Activated CD4-positive, alpha-beta T cell treated with anti-CD3 and anti-CD28 coated beads, Interleukin-2, amount 50 U/mL, for 1 hour (primary cell): ENCODE measurements at places on chromosomes 4 and X.

DNA sequence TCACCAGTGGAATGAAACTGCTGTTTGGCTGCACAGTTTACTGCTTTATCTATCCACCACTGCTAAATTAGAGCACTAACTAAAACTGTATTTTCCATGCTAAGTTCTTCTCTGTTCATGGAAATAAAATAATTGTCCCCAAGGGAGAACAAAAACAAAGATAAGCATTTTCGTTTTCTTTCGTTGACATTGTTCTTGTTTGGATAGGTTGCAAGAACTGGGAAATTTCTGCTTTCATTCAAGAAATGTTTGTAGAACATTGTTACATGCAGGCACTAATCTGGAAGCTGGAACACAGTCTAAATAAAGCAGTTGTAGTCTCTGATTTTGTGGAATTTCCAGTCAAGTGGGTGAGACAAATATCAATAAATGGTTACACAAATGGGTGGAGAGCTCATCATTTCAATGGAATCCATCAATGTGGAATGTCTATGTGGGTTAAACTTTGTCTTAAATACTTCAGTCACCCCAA, 5.8 kb upstream of the CXCL8 start:
- DNase-seq, result no peak

GRCh38 chrX:54178100-54178940, 4.7 kb downstream of the FAM120C start:
- DNase-seq, result no peak

DNA sequence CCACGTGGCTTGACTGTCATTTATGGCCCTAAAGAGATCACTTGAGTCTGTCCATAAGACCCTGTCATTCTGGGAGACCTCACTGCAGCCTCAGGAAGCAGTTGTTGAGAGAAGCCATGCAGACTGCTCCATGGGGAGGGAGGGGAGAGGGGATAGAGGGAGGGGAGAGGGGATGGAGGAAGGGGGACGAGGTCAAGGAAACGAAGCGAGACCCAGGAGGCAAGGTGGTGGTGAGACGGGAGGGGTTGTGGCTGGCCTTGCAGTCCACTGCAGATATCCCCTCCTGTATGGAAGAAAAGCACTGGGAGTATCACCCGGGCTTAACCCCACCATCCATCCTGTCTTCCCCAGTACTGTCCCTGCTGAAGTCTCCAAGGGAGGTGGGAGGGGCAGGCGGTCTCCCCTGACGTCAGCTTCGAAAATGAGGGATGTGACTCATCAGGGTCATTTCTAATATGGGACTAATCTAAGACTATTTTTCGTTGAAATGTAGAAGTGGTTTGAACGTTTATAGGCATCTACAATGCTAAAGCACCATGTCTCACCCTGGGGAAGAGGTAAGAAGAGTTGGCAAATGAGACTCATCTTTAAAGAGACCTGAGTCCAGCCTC, 5.6 kb downstream of the TMEM255A start:
- no peak for DNase-seq

- peak; percentile 54 for DNase-seq
Observed at GRCh38 chrX:102950908-102951866, 14.1 kb downstream of the RAB40AL start.

- DNase-seq, result no peak
Observed at GRCh38 chrX:46575586-46575985, 2.0 kb downstream of the CHST7 start.

DNA sequence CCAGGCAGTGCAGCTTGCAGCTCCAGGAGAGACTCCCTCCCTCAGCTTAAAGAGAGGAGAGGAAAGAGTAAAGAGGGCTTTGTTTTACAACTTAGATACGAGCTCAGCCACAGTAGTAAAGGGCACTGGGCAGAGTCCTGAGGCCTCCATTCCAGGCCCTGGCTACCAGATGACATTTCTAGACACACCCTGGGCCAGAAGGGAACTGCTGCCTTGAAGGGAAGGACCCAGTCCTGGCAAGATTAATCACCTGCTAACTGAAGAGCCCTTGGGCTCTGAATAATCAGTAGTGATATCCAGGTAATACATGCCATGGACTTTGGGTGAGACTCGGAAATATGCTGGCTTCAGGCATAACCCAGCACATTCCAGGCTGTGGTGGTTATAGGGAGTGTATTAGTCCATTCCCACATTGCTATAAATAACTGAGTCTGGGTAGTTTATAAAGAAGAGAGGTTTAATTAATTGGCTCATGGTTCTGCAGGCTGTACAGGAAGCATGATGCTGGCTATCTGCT, 15.3 kb upstream of the SLC16A2 start:
- DNase-seq, result no peak

GRCh38 chr4:92257931-92258857, 45.6 kb upstream of the GRID2 start:
- no peak for DNase-seq

- no peak for DNase-seq
Observed at GRCh38 chrX:19774905-19775304, 112.5 kb downstream of the SH3KBP1 start.

DNA sequence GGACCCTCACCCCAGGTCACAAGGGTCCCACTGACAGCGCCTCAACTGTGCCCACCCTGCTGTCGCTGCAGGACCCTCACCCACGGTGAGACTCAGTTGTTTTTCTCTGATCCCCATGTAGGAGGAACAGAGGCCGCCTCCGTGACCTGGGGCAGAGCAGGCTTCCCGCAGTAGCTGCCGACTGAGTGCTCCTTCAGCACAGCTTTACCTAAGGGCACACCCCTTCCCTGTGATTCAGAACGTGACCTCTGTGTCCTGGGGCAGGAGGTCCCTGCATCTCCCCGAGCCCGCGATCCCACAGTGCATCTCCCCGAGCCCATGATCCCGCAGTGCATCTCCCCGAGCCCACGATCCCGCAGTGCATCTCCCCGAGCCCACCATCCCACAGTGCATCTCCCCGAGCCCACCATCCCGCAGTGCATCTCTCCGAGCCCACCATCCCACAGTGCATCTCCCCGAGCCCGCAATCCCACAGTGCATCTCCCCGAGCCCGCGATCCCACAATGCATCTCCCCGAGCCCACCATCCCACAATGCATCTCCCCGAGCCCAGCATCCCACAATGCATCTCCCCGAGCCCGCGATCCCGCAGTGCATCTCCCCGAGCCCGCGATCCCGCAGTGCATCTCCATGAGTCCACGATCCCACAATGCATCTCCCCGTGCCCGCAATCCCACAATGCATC, 23.6 kb downstream of the PPP2R3B start:
- DNase-seq, result no peak

GRCh38 chr4:110062166-110062565, 136.2 kb downstream of the ELOVL6 start:
- DNase-seq, result no peak

DNA sequence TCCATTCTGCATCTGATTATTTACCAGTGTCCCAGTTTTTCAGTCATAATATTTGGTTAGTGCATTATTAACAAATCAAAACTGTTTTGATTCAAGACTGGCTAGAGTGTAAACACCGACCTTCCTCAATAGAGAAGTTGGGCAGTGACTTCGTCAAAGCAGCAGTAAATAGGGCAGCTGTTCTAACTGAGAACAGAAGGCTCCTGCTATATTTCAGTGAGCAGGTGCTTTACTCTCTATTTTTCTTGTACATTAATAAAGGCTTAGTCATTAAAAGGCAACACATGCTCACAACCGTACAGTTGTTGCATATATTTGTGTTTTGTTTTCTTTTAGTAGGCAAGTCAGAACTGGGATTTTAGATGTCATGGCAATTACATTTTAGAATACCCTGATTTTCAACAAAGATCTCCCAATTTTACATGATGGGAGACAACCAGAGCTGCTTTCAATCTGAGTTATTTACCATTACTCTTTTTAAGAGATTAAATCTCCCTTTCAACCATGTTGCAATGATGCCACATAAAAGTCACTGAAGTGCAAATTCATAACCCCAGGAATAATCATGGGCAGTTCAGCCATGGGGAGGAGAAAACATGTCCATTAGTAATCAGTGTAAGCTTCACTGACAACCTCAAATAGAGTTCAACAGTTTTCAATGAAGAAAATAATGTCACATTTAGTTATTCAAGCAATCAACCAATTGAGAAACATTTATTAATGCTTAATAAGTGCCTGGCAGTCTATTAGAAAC, 233.3 kb downstream of the NDST4 start:
- no peak for DNase-seq

- DNase-seq, result no peak
Observed at GRCh38 chr4:186624951-186625350, 69.6 kb upstream of the MTNR1A start.

- no peak for DNase-seq
Observed at GRCh38 chr4:88535090-88535755, 11.6 kb upstream of the PYURF start.

- peak; percentile 28 for DNase-seq
Observed at GRCh38 chrX:14528629-14529289, 577 bp upstream of the GLRA2 start.

- DNase-seq, result no peak
Observed at GRCh38 chr4:2087170-2087569, 28.0 kb downstream of the NAT8L start.

GRCh38 chr4:153513596-153513995, 47.4 kb downstream of the TMEM131L start:
- DNase-seq, result no peak

DNA sequence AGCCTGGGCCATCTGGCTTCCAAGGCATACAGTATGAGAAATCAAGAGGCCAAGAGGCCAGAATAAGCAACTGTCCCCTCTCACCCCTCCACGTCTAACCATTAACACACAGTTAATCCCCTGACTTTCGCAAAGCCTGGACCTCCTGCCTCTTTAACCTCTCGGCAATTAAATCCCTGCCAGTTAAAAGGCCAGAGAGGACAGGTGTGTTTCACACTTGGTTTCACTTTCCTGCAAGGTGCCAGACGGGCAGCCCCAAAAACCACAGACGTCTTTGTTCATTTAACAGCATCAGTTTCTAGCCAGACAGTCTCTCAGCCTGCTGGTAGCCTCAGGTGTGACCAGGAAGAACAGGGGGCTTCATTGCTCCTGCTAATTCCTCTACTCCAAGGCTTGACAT, 91.1 kb upstream of the KIT start:
- DNase-seq, result no peak

DNA sequence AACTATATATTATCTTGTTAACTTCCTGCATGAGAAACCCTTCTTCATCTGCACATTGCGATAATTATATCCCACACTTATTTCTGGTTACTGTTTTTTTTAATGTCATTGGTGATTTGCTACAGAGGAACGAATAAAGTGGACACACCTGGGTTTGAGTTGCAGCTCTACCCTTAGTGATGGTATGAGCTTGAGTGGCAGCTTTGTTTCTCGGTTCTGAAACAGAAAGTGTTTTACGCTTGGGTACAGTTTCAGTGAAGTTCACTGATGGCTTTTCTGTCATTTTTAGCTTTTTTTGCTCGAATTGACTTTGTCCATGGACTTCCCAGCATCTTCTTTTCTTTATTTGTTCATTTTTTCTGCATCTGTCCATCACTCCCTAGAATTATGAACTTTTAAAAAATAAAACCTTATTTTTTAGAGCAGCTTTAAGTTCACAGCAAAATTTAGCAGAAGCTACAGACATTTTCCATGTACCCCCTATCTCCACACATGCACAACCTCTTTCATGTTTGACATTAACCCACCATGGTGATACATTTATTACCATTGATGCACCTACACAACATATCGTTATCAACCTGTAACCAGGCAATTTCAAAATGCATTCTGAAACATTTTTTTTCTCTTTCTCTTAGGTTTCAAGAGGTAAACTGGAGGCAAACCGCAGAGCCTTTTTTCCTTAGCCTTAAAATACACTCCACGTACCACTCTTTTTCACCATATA, 1041.6 kb upstream of the PRKX start:
- DNase-seq, result no peak

DNA sequence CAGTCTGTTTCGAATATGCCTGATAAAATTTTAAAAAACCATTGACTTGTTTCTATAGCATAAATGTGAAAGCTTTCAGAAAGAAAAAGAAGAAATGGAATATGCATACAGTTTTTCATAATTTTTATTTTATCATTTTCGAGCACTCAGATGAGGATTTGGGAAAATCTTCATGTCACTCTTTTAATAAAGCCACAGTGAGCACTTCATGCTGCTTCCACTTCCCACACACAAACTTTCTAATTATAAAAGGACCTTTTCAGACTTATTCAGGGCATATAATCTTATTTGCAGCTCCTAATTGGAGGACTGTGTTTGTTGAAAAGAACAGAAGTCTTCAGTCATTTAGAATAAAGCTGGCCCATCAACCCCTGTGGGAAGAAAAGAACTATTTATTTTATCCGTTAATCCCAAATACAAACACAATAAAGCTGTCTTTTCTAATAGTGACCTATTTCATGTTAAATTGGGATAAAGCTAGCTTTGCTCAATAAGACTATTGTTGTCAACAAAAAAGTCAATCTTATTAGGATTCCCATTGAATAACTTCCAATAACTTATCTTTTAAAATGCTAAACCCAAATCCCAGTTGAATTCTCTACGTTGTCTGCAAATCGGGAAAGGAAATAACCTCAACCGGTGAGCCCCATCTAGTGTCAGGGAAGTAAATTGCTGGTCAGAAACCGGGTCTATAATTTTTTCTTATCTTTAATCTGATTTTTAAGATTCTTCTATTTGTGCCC, 211.5 kb downstream of the PDGFRA start:
- DNase-seq, result no peak

GRCh38 chr4:94430406-94430805, 21.3 kb upstream of the PDLIM5 start:
- no peak for DNase-seq

GRCh38 chr4:107618656-107619055, 101.4 kb downstream of the PAPSS1 start:
- DNase-seq, result no peak

DNA sequence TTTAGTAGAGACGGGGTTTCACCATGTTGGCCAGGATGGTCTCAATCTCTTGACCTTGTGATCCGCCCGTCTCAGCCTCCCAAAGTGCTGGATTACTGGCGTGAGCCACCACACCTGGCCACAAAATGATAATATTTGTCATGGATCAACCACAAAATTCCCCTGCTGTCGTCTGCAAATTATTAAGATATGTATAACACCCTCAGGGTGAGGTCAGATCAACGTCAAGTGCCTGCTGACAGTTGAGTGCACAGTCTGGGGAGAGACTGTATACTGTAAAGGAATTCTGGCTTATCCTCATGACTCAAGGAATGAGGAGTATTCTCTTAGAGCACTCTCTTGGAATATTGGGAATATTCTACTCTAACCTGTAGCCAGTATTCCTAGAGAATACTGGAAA, 11.2 kb downstream of the EPGN start:
- no peak for DNase-seq
